ENCODE measurements at places on chromosomes 1 and 21.

DNA sequence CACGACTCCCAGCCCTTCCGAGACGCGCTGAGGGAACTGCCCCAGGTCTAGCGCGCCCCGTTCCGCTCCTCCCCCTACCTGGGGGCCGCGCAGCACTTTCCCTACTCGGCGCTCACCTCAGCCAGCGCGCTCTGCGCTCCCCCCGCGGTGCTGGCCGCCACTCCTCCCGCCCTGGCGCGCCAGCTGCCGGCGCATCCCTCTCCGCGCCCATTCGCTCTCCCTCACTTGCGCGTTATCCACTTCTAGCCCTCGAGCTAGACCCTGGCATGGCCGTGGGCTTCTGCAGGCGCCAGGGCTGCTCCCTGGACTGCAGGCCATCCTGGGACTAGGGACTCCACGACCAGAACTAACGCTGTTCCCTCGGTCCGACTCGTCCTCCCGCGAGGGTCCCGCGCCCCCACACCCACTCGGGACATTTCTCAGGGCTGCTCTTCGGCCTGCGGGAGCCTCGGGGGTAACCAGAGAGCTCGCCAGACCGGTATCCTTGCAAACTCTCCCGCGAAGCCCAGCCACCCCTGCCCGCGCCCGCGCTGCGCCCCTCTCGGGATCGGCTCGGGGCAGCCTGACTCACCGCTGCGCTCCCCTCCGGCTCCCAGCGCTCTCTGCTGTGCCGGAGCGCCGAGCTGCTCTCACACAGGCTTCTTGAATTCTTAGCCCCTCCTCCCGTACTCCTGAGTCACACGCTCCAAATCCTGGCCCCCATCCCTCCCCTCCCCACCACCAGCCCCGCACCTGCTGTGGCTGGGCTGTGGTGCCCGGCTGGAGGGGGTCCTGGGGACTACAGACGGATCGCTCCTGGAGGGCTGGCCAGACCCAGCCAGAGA, at the start of gene NGF:
TSS of gene NGF (minus strand) at position 617 of the 824 bp plus-strand sequence. CDS start 51,454 bp downstream, outside the sequence.
- peak; percentile 91 for DNase-seq

DNA sequence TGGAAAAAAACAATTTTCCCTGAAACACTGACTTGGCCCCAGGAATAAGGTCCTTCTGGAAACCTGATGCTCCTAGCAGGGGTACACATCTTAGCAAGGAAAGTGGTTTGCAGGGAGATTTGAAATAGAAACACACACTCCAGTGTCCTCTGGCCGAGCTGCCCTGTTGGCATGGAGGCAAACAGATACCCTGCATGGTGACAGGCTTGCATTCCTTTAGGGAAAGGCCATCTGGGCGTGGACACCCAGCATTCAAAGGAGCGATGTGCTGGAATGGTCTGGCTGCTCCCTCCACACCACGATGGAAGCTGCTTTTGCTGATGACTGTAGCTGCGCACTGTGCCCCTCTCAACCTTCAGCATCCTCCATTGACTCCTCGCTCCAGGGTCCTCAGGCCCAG, 41.5 kb upstream of the BCAR3 start:
- peak; percentile 46 for DNase-seq

- DNase-seq = peak; percentile 94
These were observed 2.1 kb downstream of the EVA1B start for GRCh38 chr1:36321119-36321951.

DNA sequence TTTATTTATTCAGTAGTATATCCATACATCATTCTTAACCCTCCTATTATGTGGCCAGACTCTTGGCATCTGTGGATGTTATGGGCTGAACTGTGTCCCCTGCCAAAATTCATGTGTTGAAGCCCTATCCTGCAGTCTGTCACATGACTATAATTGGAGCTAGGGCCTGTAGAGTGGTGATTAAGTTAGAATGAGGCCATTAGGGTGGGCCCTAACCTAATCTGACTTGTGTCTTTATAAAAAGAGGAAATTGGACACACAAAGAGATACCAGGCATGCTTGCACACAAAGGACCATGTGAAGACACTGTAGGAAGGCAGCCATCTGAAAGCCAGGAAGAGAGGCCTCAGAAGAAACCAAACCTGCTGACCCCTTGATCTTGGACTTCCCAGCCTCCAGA, 6.6 kb downstream of the ZMYND12 start:
- no peak for DNase-seq

DNA sequence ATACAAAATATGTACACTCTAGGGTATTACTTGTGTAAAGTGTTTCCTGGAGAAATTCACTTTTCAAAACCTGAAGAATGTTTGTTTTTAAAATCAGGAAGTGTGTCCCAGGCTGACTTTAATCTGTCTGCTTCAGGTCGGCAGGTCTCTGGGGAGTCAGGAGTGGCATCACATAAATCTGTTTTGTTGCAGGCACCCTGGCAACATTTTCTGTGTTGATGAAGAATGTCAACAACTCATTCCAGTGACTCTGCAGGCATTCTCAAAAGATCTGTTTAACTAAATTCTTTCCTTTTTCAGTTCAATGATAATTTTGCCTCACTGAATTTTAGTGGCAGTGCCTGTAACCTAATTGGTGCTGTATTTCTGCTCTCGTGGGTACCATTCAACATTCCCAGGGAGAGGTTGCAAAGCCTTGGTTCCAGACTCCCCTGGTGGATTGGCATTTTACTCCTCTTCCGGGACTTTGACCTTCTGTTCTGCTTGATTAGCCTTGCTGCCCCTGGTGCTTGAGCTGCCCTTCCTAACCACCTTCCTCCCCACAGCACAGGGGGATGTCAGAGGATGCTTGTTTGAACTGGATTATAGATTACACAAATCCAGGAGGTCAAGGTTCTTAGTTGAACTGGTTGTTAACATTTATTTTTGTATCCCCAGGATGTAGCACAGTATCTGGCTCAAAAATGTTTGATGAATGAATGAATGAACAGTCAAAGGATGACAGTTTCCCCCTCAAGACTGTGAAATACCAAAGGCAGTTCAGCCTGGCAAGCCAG, 55.4 kb upstream of the LPGAT1 start:
- no peak for DNase-seq

DNA sequence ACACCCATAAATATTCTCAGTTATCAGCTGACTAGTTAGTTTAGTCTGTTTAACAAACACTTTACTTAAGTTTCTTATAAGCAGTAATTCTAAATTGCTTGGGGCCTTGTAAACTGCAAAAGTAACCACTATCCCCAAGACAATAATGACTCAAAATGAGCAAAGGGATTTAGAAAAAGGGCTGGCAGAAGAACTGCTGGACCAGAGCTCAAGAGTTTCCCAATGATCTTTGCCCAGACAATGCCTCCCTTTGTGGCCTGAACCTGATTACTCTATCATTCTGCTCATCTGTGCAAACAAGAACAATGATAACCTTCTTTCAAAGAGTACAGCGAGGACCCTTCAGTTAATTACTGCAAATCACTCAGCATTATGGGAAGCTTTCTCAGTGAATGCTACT, 123.5 kb downstream of the TIAM1 start:
- no peak for DNase-seq

- no peak for DNase-seq
These were observed 15.3 kb downstream of the ODR4 start for GRCh38 chr1:186390925-186391324.

GRCh38 chr1:8055973-8056372, 29.9 kb upstream of the ERRFI1 start:
- DNase-seq = no peak

DNA sequence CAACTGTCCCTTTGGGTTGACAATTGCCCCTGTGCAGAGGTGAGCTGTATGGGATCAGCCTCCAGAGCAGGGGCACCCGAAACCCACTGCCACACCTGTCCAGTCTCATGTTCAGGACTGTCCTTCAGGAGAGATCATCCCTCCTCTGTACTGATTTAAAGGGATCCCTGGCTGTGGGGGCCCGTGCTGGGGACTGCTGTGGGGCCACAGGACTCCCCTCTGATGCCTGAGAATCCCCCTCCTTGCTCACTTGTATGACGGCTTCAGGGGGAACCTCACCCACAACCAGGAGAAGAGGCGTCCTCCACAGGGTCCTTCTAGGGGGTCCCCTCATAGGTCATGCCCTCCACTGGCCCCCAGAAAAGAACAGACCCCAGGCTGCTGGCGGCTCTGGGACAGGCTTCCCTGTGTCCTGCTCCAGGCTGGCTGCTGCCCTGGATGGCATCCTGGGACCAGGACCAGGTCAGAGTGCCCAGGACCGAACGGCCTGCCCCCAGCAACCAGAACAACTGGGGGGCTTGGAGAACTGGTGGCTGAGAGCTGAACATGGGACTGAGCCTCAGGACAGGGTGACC, 77.5 kb upstream of the ACTRT2 start:
- DNase-seq = no peak

DNA sequence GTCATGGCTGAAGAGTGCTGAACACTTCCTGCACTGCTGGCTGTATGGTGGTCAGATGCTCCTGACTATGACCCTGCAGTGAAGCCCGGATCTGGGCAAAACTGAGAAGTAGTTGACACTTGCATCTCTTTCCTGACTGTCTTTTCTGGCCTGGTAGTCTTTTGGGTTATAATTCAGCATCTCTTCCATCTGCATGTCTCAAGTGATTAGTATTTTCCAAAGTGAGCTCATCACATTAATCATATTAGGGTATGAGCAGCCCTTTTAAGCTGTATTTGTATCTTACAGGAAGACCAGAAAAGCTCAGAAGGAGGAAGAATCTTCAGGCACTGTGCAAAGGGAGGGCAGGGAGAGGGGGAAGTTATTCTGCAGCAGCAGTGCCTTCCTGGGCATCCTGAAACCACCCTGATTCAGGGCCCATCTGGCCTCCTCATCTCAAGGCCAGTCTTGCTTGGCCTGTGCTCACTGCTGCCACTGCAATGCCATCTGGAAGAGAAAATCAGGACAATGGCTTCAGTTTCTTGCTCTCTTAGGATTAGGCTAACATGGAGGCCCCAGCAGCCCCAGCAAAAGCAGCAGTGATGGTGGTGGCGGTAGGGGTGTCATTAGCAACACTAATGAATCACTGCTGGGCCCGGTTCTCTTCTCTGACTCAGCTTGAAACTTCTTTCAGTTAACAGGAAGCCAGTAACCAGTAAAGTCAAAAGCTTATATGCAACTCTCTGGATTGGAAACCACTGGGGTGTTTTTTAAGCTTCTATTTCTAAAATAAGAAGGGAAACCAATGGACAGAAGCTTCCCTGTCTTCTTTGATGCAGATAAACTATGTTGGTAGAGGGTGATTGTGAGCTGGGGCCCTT, 63.3 kb upstream of the WDR26 start:
- peak; percentile 82 for DNase-seq

- DNase-seq = no peak
These were observed 50.4 kb downstream of the ADAMTS1 start for GRCh38 chr21:26794597-26795411.

GRCh38 chr21:33750017-33750416, 107.7 kb downstream of the ITSN1 start:
- no peak for DNase-seq

DNA sequence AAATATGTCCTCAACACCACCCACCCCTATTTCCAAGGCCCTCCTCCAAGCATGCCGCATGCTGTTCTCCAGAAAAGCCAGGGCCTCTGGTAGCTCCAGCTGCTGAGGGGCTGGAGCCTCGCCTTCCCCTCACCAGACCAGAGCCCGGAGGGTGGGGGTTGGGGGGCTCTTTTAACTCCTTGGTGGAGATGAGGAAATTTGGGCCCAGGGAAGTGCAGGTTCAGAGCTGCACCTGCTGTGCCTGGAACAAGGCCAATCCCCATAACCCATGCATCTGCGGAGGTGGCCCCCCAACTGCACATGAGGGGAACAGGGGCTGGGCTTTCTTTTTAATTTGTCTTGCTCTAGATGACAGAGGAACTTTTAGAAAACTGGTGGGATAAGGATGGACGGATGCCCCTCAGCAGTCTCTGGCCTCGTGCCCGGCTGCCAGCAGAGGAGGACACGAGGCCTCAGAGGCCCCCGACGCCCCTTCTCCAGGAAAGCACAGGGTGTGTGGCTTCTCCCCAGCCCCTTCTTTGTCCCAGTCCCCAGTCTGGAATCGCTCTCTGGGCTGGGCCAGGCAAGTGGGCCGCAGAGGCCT, 550 bp upstream of the SELENON start:
- no peak for DNase-seq

DNA sequence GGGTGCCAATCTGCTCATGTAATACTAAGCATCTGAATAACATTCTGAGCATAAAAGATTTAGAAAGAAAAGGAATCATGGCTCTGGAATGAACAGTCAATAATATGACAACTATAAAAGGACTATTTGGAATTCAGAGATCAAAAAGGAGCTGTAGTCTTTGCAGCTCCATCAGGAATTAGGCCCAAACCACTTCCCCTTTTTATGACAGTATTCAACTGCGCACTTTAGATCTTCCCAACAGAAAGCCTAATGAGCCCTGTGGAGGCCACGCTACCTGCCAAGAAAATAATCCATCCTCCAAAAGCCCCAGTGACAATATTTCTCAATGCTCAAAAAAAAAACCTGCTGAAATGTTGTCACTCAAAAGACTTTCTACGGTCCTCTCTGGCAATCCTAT, 163.2 kb downstream of the SNX7 start:
- DNase-seq = no peak

DNA sequence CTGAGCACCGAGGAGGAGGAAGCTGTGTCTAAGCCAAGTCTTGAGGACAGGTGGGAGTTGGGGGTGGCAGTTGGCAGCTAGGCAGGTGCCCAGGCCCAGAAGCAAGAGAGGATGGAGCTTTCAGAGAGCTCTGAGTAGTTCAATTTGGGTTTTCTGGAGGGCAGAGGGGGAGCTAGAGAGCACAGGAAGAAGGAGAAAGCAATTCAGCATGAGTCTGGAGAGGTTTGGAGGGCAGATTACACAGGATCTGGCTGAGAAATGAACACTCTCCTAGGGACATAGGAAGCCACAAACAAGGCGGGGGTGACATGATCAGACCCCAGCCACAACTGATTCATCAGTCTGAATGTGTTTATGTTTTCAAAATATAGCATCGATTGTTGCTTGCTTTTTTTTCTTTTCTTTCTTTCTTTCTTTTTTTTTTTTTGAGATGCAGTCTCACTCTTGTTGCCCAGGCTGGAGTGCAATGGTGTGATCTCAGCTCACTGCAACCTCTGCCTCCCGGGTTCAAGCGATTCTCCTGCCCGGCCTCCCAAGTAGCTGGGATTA, 23.8 kb downstream of the PTPRF start:
- peak; percentile 70 for DNase-seq

DNA sequence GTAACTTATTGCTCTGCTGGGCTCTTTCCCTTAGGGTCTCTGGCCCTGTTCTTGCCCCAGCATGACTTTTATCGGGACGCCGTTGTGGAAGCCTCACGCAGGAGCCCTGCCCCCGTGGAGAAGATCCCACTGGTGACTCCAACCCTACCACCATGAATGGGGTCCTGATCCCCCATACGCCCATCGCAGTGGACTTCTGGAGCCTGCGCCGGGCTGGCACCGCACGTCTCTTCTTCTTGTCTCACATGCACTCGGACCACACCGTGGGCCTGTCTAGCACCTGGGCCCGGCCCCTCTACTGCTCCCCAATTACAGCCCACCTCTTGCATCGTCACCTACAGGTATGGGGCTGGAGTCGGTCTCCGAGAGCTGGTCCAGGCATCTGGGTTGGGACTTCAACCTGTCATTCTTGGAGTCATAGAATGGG, 322 bp downstream of the DCLRE1B start:
- DNase-seq = no peak

GRCh38 chr21:46110499-46111192, 12.7 kb downstream of the COL6A2 start:
- peak; percentile 56 for DNase-seq

- DNase-seq = no peak
These were observed 23.0 kb upstream of the PIGC start for GRCh38 chr1:172466795-172467407.

- no peak for DNase-seq
These were observed 78.4 kb downstream of the DISP1 start for GRCh38 chr1:222893255-222893654.

GRCh38 chr1:227317523-227318015, 723 bp downstream of the CDC42BPA start:
- DNase-seq = peak; percentile 68

GRCh38 chr1:37553598-37553926, 531 bp downstream of the SNIP1 start:
- peak; percentile 16 for DNase-seq

All from AG08396 (cell line).